NCI-H446 (cell line): ENCODE measurements at places on chromosomes 1 and 21.

DNA sequence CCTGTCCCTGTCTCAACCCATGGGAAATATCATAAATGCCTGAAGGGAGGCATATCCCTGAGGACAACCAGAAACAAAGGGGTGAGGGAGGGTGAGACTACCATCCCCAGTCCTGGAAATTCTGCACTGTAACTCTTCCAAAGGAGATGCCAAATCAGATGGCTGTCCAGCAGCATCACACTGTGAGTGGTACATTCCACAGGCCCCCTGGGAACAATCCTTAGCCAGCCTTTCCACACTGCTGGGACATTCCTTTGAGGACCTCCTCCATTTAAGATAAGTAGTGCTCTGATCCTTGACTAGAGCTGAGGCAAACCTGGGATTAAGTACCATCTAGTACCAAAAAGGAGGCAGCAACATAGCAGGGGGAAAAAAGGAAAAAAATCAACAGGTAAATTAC is 10.7 kb downstream of the IVL start:
- no peak for DNase-seq

DNA sequence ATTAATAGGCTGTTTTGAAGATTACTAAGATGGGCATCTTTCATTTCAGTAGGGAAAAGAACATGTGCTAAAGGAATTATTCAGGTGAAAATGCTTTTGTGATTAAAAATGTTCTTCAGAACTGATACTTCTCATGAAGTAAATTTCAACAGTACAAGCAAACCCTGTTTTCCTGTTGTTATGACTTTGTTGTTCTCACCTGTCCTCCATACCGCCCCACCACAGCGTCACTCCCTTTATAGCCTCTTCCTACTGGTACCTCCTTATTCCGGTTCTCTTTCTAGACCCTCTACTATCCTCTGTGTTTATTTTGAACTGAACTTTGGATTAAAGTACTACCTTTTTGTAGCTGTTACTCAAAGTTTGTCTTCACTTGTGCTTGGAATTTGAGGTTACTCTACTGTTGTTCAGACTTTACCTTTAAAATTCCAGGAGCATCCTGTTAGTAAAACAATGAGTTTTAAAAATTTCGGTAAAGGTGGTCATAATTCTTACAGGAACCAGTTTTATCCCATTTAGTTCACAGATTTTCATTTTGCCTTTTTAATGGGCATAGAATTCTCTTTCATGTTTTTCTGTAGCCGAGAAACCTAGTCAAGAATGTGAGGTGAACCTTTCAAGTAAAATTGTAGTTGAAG is 10.9 kb downstream of the CNST start:
- DNase-seq = no peak

DNA sequence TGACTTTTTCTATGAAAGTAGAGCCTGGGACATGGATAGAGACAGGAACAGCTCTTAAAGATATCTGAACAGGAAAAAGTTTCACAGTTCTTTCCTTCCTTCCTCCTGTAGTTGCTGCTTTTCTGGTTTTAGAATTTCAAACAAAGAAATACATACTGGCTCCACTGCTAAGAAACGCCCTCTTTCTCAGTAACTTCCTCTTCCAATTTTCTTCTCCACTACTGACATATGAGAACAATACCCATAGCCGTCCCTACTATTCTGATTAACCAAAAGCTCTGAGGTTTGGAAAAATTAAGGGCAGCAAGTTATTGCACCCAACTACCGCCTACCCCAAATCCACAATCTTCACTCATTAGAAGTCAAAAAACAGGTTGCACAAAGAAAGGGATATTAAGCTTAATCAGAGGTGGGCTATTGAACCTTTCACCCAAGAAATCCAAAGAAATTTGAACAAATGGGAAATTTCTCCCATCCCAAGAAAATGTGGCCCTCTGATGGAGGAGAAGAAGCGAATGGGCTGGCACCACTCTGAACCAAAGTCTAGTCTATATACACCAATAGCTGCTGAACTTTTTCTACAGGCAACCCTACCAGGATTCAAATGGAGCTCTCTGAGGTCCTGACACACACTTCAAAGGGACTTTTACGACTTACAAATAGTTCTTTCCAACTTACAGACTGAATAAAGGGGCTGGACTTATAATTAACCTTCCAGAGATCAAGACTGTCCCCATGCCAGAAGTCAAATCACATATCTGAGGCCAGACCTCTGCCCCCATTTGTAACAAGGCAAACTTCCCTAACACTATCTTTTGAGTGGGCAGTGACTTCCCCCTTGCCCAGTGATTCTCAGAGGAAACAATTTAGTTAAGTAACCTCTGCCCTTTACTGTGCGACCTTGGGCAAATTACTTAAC is 1.7 kb downstream of the WASF2 start:
- no peak for DNase-seq

DNA sequence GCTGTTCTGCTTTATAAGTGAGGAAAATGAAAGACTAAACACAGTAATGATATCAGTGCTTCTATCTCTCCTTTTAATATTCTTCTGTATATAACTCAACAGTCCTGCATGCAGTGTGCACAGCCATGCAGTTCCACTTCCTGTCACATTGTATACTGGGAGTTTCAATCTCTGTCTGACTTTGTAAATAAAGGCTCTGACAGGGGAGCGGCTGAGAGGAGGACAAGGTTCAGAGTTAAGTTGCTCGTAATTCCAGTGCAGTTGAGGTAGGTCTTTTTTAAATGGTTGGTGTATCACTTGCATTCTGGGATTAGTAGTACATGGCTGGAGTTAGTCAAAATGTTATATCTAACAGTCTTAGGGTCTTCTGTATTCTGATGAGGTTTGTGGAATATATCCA is 264.5 kb downstream of the OLFM3 start:
- no peak for DNase-seq

- DNase-seq = no peak
Observed at GRCh38 chr1:226526801-226527595, 21.6 kb upstream of the STUM start.

DNA sequence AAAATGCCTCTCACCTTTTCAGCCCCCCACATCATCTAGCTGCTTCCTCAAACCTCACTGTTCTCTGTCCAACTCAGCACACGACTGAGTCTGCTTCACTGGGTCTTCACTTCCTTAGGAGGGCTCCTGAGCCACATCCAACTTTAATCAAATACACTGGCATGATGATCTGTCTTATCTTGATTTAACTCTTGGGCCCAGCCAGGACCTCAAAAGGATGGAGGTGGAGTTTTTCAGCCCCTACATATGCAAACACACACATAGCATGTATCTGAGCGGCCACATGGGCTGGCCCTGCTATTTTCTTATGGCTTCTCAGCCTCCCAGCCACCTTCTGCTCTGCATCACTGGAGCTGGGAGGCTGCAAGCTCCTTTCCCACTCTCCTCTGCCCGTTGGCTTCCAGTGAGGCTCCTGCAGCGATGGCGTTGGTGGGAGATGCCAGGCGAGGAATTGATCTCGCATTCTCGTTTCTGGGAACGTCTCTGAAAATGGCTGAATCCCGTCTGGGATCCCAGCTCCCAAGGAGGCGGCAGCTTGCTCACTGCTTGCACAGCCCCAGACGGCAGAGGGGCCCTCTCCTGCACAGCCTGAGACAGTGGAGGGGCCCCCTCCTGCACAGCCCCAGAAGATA is 1.8 kb upstream of the PRXL2B start:
- no peak for DNase-seq

DNA sequence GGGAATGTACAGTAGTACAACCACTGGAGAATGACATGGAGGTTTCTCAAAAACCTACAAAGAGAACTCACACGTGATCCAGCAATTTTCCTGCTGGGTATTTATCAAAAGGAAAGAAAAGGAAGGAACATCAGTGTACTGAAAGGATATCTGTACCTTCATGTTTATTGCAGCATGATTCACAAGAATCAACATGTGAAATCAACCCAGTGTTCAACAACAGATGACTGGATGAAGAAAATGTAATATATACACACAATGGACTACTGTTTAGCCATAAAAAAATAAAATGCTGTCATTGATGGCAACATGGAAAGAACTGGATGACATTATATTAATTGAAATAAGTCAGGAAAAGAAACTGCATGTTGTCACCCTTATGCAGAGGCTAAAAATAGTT is 19.0 kb upstream of the CYP4A11 start:
- DNase-seq = no peak

DNA sequence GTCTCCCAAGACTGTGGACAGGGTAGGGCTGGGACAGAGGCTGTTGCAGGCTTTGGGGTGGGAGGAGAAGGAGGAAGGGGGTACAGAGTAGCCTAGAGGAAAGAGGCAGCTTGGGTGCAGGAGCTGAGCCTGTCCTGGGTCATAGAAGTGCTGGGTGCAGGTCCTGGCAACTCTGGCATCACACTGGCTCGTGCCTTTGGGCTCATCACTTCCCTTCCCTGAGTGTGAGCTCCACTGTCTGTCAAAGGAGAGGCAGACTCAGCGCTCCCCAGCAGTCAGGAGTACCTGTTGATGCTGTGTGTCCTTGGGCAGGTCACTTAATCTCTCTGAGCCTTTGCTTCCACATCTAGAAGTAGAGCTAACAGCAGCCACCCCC is 157.1 kb downstream of the PTPRU start:
- DNase-seq = no peak

GRCh38 chr1:203720242-203720641 is 44.7 kb upstream of the LAX1 start:
- no peak for DNase-seq

DNA sequence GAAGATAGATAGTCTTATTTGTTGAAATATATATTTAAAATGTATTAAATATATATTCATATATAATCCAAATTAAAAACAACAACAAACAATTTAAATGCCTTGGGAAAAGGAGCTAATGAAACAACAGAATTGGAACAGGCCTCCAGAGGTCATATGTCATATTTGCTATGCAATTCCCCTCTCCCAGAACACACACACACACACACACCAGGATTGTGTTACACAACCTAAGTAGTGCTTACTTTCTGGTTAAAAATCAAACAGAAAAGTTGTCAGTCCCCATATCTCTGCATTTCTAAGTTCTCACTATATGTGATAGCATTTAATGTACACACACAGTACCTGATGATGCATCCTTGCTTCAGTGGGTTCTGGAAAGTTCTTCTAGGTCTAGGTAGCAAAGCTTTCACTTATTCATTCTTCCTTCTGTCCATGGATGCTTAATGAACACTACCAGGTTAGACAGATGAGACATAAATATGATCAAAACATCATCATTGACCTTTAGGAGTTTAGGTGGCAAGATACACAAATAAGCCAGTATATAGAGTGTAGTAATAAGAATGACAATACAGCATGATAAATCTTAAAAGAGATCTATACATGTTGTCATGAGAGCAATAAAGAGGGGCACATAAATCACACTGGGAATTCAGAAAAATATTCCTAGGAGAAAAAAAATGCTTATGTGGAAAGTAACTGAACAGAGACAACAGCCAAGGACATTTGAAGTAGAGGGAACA is 662.8 kb downstream of the PTPRC start:
- DNase-seq = no peak

GRCh38 chr1:119330466-119331189 is 38.0 kb upstream of the HAO2 start:
- DNase-seq = no peak

DNA sequence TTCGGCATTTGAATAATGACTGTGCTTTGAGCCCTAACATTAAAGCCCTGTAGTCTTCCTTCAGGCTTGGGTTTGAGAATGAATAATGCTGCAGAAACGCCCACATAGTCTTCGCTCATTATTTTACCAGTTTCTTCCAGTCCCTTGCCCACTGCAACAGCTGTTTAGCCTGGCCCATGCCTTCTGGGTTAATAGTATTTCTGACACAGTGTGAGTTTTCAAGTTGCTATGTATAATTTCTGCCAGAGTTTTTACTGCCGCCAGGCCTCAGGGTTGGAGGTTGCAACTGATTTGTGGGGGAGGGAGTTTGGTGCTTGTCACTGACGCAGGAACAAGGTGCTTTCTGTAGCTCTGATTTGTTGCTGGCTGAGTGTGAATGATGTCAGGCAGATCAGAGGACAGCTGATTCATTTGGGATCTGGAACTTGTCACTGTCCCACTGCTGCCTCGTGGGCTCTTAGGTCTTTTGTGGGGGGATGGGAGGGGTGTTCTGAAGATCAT is 109.8 kb downstream of the MAST2 start:
- peak; percentile 16 for DNase-seq

DNA sequence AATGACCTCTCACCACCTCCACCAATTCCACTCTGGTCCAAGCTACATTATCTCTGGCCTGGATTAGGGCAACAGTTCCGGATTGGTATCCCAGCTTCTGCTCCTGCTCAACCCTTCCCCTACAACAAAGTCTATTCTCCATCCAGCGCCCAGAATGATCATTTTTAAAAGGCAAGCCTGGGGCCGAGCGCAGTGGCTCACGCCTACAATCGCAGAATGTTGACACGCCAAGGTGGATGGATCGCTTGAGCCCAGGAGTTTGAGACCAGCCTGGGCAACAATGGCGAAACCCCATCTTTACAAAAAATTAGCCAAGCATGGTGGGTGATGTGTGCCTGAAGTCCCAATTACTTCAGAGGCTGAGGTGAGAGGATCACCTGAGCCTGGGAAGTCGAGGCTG is 2.2 kb downstream of the LYST start:
- no peak for DNase-seq

DNA sequence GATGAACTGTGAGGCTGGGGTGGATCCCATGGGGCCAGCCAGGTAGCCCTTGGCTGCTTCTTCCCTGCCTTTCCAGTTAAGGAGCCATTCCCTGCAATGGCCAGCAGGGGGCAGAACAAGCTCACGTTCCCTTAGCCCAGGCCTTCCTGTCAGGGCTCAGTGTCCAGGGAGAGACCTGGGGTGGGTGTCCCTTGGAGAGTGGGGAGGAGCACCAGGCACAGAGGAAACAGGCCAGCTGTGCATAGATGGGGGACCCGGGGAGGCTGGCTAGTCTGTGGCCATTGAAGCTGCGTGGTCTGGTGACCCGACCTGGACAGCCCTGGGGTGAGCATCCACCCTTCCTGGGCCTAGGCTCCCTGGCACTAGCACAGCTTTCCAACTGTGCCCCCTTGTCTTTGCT is 13.2 kb upstream of the EPS8L3 start:
- DNase-seq = peak; percentile 77

DNA sequence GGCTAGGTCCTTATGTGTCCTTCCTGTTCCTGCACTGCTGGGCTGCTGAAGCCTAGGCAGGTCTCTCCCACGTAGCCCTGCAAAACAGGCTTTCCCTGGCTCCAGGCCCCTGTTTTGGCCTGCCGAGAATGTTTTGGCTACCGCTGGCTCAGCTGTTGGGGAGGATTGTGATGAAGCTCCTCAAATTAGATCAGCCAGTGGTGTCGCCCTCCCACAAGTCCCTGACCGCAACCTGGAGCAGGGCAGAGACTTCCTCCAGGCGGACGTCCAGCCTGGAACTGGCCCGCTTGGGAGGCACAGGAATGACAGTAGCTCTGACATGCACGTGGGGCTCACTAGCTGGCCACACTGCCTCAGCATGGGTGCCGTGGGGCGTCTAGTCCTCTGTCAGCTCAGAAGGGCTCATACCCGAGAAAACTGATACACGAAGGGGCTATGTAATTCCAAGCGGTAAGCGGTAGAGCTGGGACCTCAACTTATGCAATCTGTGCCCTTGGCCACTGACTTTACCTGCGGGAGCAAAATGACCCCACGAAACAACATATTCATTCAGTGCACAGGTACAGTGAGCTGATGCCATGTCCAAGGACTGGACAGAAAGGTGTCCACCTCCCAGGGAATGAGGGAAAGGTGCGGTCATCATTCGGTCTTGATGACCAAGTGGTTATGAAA is 26.6 kb downstream of the DHRS3 start:
- DNase-seq = no peak

- DNase-seq = no peak
Observed at GRCh38 chr1:18126616-18127015, 19.0 kb downstream of the IGSF21 start.

- no peak for DNase-seq
Observed at GRCh38 chr21:15543473-15543872, 186.3 kb upstream of the USP25 start.
